ENCODE measurements at places on chromosomes 3 and 15.
A peak's percentile ranks its signal among the peaks of the same experiment; 100 is the strongest.

GRCh38 chr3:63364495-63364894 is 86.4 kb downstream of the SYNPR start:
- H3K4me1 ChIP-seq, result no peaks in the 10 kb centered on the region
- H3K36me3 ChIP-seq, result no peaks in the 10 kb centered on the region
- H3K4me3 ChIP-seq, result no peak overlapping the region
- no peak overlapping the region for H3K27ac ChIP-seq

- H3K36me3 ChIP-seq, result no peaks in the 10 kb centered on the region
- H3K27ac ChIP-seq, result peak overlapping the region; percentile 69
- H3K4me1 ChIP-seq, result peaks cover 16% of the 10 kb centered on the region
- peaks cover 2% of the 10 kb centered on the region for H3K27me3 ChIP-seq
Measured at GRCh38 chr3:57451150-57451846, 92.8 kb downstream of the DNAH12 start.

GRCh38 chr3:133899311-133899710 is 3.6 kb upstream of the RAB6B start:
- H3K27me3 ChIP-seq, result peaks cover 36% of the 10 kb centered on the region
- H3K4me1 ChIP-seq, result peaks cover 9% of the 10 kb centered on the region
- no peak for DNase-seq
- H3K4me3 ChIP-seq, result no peak overlapping the region

GRCh38 chr15:61835496-61836106 is 224.6 kb downstream of the VPS13C start:
- peak; percentile 61 for DNase-seq
- H3K36me3 ChIP-seq, result no peaks in the 10 kb centered on the region
- no peak overlapping the region for H3K27ac ChIP-seq
- H3K27me3 ChIP-seq, result no peaks in the 10 kb centered on the region

GRCh38 chr15:47377465-47377864 is 339.8 kb upstream of the SEMA6D start:
- DNase-seq, result no peak
- H3K4me1 ChIP-seq, result no peaks in the 10 kb centered on the region
- no peak overlapping the region for H3K4me3 ChIP-seq
- no peaks in the 10 kb centered on the region for H3K27me3 ChIP-seq
- no peak overlapping the region for H3K27ac ChIP-seq
- no peaks in the 10 kb centered on the region for H3K36me3 ChIP-seq

DNA sequence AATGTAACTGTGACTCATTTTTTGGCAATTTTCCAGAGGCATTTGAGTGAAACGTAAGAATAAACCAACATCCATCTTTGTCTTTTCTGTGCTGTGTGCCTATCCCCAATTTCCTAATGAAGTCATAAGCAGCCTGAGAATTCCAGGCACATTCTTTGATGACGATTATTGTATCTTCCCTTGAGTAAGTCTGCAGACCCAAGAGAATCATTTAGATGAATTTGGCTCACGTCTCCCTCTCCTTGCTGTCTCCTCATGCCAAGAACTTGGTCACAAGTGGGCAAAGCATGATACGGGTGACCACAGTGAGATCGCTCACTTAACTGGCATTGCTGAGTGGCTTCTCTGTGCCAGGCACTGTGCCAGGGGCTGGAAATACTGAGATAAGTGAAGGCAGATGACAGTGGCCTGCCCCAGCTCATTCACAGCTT is 384.5 kb upstream of the IL12A start:
- no peak for DNase-seq
- no peaks in the 10 kb centered on the region for H3K36me3 ChIP-seq

DNA sequence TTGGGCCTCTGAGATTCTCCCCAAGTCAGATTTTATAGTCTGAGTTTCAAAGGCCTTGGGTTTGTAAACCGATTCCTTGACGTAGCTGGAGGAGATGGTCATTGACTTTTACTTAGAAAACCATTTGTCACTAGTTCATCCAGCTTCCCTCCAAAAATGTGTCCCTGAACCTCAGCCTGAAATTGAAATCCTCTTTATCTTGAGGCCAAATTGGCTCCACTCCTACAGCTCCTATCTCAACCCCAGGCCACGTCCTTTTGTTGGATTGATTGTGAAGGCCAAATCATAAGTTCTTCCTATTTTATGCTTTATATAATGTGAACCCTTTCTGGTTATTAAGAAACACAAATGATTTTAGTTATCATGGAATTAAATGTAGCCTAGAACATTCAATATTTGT is 193.9 kb upstream of the SUCLG2 start:
- DNase-seq, result no peak
- H3K36me3 ChIP-seq, result no peaks in the 10 kb centered on the region
- H3K27ac ChIP-seq, result no peak overlapping the region
- no peak overlapping the region for H3K4me3 ChIP-seq
- no peaks in the 10 kb centered on the region for H3K27me3 ChIP-seq
- H3K4me1 ChIP-seq, result no peaks in the 10 kb centered on the region

DNA sequence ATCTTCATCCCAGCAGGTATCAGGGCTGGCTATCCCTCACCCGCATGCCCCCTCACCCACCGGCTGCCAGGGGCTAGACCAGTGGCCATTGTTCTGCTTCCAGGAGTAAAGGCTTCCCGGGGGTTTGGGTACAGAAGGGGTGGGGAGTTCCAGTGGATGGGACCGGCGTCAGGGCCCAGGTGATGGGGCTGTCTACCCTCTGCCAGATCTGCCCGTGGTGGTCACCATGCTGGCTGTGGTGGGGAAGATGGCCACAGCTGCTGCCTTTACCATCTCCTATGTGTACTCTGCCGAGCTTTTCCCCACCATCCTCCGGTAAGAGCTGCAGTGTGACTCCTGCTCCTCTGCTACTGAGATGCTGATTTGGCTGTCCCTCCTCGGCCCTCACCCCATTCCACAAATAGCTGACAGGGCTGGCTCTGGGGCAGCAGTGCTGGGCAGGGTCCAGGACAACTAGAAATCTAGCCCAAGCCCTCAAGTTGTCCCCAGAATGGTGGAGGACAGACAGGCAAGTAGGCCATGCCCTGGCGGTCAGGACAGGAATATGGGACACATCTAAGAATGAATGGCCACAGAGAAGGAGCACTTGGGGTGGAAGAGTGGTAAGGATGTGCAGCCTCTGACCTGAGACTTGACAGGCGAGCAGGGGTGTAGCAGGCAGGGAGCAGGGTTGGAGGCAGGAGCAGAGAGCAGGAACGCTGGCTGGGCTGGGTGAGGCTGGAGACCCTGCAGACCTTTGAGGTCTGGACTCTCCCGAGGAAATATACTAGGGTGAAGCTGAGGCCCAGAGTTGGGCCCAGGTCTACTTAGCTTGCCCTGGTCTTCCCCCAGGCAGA is 5.8 kb upstream of the SLC22A14 start:
- no peak overlapping the region for H3K4me3 ChIP-seq
- H3K36me3 ChIP-seq, result no peaks in the 10 kb centered on the region

DNA sequence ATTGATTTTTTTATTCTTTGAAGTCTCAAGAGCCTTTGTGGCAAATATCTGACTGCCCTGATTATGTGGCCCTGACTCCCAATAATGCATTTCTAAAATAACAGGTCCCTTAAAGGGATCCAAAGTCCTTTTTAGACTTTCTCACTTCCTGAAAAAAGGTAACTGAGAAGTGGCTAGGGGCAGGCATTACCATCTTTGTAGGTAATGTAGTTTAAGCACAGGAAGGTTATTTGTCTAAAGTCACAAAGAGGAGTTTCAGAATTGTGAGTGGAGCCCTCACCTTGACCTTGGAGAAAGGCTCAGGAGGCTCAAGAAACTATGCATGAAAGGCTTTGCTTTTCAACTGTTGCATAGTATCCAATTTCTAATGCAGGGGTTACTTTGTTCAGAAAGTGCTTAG is 142.9 kb upstream of the MRPL3 start:
- H3K4me3 ChIP-seq, result no peak overlapping the region
- H3K4me1 ChIP-seq, result no peaks in the 10 kb centered on the region
- H3K27ac ChIP-seq, result no peak overlapping the region
- no peaks in the 10 kb centered on the region for H3K36me3 ChIP-seq
- no peak for DNase-seq
- no peaks in the 10 kb centered on the region for H3K27me3 ChIP-seq

DNA sequence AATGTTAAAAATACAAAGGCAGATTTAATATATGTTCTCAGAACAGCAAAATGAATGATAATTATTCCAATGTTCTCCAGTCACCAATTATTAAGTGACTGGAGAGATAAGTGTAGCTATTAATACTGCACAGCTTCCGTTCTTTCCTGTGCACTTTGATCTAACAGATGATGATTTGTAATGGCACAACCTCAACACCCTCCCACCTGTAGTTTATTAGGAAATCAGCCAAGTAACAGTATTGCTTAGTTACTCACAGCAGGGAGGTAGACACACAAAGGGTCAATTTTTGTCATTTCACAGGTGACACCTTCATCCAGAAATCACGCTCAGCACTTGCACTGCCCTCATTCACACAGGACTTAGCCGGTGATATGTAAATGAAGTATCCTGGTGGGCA is 688.1 kb downstream of the EPHA3 start:
- DNase-seq, result no peak
- H3K27ac ChIP-seq, result no peak overlapping the region
- H3K36me3 ChIP-seq, result no peaks in the 10 kb centered on the region
- no peak overlapping the region for H3K4me3 ChIP-seq
- H3K4me1 ChIP-seq, result no peaks in the 10 kb centered on the region

GRCh38 chr15:73957785-73958184 is 31.5 kb downstream of the LOXL1 start:
- DNase-seq, result no peak
- no peak overlapping the region for H3K4me3 ChIP-seq
- H3K4me1 ChIP-seq, result peaks cover 49% of the 10 kb centered on the region
- no peaks in the 10 kb centered on the region for H3K27me3 ChIP-seq
- H3K36me3 ChIP-seq, result no peaks in the 10 kb centered on the region

DNA sequence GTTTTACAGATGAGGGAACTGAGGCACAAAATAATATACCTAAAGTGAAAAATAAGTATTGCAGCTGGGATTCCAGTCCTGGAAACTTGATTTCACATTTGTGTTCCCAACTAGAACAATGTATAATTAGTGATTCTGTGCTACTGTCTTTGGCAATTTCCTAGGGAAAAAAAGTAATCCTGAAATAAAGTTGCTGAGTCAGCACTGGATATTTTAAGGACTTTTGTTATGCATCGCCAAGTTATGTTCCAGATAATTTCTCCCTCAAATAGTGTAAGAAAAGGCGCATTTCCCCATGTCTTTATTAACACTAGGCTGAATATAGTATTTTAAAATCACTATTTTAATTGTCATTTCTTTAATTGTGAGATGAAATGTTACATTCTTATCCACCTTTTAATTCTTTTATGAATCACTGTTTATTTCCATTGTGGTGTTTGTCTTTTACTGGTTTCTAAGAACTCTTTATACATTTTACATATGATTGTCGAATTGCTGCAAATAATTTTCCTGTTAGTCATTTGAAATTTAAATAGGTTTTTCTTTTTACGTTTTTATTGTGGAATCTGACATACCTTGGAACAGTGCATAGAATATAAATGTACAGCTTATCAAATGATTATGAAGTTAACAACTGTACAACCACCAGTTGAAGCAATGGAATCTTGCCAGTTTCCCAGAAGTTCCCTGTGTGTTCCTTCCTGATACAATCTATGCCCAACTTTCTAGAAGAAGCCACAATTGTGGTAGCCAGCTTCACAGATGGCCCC is 56.6 kb downstream of the SH3GL3 start:
- no peak overlapping the region for H3K4me3 ChIP-seq
- H3K27me3 ChIP-seq, result no peaks in the 10 kb centered on the region
- H3K4me1 ChIP-seq, result no peaks in the 10 kb centered on the region
- no peak overlapping the region for H3K27ac ChIP-seq
- no peak for DNase-seq
- H3K36me3 ChIP-seq, result no peaks in the 10 kb centered on the region

- no peak overlapping the region for H3K4me3 ChIP-seq
- DNase-seq, result peak; percentile 74
- no peaks in the 10 kb centered on the region for H3K36me3 ChIP-seq
- H3K4me1 ChIP-seq, result peaks cover 31% of the 10 kb centered on the region
Measured at GRCh38 chr15:65409036-65409631, 13.6 kb downstream of the IGDCC4 start.

DNA sequence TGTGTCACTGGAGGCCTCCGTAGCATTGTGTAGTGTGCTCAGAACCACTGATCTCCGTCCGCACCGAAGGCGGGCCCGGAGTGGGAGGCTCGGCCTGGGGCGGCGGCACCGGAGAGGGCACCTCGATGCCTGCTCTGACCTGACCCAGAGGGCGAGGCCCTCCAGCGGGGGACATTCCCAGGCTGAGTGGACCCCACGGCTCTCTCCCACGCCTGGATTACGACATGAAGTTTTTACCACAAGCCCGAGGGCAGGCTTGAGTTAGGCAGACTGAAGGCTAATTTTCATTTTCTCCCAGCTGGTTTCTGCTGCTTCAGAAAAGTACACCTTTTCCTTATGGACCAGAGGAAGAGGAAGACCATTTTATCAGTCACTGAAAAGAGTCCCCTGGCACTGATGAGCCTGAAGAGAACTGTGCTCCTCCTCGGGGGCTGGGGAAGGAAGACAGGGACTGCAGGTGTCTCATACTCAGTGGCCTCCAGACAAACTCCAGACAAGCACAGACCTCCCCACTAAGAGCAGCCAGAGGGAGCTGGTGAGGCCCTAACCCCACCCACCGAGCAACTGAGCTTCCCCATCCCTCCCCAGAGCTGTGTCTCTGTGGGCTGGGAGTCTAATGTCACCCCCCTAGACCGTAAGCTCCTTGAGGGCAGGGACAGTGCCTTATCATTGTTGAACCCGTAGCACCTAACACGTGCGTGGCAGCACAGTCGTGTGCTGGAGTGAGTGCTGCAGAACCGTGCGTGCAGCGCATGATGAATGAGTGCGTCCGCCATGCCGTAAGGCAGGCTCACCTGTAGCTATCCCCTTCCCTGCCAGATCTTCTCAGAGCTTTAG is 74.5 kb upstream of the BLM start:
- H3K4me1 ChIP-seq, result no peaks in the 10 kb centered on the region
- no peak for DNase-seq
- no peaks in the 10 kb centered on the region for H3K27me3 ChIP-seq
- H3K36me3 ChIP-seq, result peaks cover 10% of the 10 kb centered on the region
- H3K4me3 ChIP-seq, result no peak overlapping the region

DNA sequence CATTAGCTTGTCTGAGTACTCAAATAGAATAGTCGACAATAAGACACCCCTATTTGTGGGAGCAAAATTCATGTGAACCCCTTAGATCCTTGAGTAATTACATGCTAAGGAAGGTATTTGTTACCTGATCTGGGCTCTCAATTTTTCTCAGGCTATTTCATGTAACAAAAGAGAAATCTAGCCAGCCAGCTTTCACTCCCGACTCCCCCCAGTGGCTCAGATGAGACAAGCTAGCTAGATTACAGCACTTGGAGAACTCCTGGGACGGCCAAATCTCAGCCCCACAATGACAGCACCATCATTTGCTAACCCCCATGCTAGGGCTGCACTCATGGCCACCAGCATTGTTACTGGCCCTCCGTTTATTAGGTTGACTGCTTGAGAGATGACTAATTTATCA is 41.3 kb downstream of the GLDN start:
- no peaks in the 10 kb centered on the region for H3K36me3 ChIP-seq
- H3K27ac ChIP-seq, result no peak overlapping the region
- peak; percentile 36 for DNase-seq

GRCh38 chr3:72279631-72280041 is 494.7 kb upstream of the PROK2 start:
- no peak overlapping the region for H3K4me3 ChIP-seq
- H3K36me3 ChIP-seq, result no peaks in the 10 kb centered on the region
- H3K27ac ChIP-seq, result no peak overlapping the region
- H3K27me3 ChIP-seq, result no peaks in the 10 kb centered on the region
- peaks cover 11% of the 10 kb centered on the region for H3K4me1 ChIP-seq
- no peak for DNase-seq

- H3K27me3 ChIP-seq, result no peaks in the 10 kb centered on the region
- H3K4me3 ChIP-seq, result no peak overlapping the region
- H3K4me1 ChIP-seq, result peaks cover 4% of the 10 kb centered on the region
- H3K36me3 ChIP-seq, result no peaks in the 10 kb centered on the region
- no peak for DNase-seq
- no peak overlapping the region for H3K27ac ChIP-seq
Measured at GRCh38 chr3:194806991-194807630, 121.4 kb downstream of the FAM43A start.
